ENCODE measurements at places on chromosomes 5 and 9.

- DNase-seq: no peak
Measured at GRCh38 chr9:112283582-112284253, 49.7 kb downstream of the PTBP3 start.

- DNase-seq: no peak
Measured at GRCh38 chr9:128705051-128705965, 3.0 kb downstream of the PKN3 start.

DNA sequence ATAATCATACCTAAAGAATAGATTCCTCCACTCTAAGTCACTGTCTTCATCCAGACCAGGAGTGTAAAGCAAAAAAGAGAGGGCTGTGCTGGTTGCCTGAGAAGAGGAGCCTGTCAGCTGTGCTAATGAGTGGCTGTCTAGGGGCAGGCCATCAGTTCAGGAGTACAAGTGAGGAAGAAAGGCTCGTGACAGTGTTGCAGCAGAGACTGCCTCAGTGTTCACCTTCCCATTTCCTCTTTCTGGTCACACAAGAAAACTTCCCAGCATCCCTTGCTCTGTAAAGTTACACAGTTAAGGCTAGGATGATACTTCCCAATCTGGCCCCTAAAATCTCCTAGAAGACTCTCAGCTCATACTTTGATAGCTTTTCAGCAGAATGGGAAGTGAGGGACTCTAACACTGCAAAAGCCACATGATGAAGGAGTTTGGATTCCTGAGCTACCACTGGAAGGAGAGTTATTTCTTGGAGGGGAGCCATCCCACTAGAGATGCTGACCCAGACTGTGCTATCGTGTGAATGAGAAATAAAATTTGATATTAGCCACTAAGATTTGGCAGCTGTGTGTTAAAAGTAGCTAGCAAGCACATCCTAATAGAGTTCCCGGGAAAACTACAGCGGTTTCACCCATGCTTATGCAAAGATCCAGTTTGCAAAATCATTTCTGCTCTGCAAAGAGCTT lies 67.1 kb downstream of the ADAMTS12 start:
- no peak for DNase-seq

DNA sequence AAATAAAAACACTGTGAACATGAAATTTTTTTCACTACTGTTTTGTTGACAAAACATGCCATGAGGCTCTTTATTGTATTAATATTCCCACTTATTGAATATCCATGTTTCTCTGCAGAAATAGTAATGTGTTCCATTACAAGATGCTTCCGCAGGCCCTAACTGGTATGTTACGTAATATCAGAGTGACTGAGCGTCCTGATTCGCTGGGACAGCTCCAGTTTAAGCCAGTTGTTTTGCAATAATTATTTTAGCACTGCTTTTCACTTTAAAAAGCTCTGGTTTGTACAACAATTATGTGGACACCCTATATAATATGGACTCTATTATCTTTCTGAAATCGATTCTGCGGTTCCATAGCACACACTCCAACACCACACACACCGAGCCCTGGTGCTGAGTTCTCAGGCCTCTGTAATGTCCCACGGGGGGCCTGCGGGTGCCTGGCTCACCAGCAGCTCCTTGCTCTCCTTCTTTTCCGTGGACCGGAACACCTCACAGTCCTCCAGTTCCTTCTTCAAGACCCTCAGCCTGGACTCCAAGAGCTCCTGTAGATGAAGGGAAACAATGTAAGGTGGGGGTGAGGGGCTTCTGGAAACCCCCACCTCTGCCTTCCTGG lies 1.8 kb downstream of the TRIM7 start:
- no peak for DNase-seq

DNA sequence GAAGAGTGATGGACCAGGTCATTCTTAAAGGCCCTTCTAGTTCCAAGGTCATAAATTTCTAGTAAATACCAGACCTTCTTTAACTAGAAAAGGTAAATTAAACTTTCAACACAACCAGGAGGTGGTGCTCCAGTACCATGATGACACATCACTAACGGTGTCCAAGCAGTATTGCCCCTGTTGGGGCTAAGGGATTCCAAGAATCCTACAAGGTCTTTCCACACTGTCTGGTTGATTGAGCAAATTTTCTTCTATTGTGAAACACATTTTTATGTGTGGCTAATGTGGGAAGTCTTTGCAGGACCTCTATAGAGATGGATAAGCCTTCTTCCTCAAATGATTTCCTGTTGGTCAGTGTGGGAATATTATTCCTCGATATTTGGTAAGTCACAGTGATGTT lies 459.6 kb upstream of the PAPPA start:
- DNase-seq: no peak

DNA sequence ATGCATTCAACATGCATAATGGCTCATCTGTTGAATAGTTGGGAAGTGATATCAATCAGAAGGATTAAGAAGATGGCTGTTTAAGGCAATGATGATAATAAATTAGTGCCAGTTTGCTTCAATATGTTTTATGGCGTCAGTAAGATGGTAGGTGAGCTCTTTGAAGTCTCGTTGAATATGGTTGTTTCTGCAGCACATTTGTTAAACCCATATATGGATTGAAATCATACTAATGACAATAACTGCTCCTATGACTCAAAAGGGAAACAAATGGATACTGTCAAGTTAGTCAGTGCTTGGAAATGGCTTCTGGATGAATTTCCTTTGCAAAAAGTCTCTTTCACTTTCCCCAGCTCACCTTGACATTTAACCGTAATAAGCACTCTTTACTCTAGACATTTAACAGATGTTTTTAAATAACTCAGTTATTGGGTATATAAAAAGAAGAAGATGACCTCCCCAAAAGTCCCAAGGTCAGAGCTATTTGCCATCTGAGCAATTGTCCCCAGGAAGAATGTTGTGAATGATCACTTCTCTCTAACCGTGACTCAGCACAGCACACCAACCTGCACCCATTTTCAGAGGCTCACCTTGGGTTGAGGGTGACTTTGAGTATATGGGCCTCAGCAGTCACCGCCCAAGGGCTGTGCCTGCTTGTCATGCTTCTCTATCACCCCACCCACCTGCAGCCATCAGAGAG lies 133.4 kb downstream of the GRIA1 start:
- DNase-seq: no peak

DNA sequence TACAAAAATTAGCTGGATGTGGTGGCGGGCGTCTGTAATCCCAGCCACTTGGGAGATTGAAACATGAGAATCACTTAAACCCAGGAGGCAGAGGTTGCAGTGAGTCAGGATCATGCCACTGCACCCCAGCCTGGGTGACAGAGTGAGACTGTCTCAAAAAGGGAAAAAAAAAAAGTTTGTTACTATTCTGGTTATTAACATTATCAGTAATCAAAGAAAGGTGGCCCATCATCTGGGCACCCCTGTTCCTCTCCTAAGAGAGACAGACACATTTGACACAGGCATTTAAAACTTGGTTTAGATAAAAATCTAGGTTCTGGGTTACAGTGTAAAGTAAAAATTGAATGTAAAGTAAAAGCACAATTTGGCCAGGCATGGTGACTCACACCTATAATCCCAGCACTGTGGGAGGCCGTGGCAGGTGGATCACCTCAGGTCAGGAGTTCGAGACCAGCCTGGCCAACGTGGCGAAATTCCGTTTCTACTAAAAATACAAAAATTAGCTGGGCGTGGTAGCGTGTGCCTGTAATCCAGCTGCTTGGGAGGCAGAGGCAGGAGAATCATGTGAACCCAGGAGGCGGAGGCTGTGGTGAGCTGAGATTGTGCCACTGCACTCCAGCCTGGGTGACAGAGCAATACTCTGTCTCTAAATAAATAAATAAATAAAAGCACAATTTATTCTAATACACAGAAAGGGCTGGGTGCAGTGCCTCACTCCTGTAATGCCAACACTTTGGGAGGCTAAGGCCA lies 16.7 kb upstream of the PHYHD1 start:
- no peak for DNase-seq

GRCh38 chr9:83449983-83450382 lies 88.2 kb downstream of the FRMD3 start:
- no peak for DNase-seq

- DNase-seq: no peak
Measured at GRCh38 chr5:110753600-110753999, 14.8 kb downstream of the SLC25A46 start.

DNA sequence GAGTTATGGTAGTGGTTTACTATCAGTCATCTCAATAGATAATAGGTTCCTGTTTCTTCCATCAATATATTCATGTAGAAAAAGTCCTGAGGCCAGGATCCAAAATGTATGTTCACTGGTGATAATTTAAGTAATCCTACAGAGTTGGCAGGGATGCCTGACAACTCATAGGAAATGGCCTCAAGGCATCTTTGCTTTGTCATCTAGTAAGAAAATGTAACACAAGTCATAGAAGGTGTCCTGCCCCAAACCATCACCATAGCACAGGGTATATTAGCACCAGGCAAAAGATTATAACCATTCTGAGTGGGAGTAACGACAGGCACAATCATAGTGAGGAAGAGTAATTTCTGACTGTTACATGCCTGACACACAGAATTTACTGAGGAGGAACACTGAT lies 257.0 kb downstream of the TMEM167A start:
- DNase-seq: no peak

DNA sequence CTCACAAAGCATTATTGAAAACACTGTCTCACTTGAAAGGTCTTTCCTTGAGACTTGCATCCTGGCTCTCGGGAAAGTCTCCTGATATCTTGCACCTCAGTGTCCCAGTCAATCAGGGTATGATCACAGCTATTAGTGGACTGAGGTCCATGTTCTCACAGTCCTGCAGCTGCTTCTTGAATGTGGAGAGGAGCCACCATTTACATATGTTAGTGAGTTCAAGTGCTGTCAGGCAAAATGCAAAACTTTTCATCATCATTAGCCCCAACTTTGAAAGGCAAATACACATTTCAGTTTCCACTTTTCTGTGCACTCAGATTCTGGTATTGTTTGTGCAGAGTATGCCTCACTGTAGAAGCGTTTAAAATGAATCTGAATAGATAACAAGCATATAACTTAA lies 111.6 kb downstream of the SNX18 start:
- no peak for DNase-seq

DNA sequence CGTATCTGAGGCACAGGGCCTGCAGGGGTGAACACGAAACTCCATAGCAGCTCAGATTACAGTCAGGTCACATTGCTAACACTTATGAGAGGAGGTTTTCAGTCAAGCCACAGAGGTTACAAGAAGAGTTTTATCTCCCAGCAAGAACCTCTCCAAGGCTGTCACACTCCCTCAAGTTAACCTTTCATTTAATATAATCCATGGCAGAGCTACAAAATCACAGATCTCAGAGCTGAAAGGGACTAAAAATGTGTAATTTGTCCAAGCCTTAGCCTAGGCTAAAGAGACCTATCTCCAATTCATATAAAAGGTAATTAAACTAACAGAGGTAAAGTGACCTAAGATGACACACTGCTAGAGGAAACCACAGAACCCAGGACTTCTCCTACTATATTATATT lies 57.2 kb downstream of the MLANA start:
- DNase-seq: no peak

DNA sequence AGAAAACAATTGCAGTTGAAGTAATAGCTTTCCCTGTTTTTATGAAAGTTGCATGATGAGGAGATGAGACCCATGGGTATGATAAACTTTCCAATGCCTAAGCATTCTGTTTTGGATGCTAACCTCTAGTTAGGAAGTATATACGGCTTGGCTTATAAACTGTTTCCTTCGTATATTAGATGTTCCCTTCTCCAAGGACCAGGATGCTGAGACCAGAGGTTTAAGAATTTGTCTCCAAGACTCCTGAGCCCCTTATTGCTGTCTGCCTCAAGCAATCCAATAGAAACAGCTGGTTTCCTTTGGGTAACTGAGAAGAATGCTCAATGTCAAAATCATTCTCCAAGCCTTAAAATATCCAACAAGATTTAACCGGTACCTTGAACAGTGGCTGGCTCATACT lies 12.2 kb upstream of the TNC start:
- DNase-seq: no peak

DNA sequence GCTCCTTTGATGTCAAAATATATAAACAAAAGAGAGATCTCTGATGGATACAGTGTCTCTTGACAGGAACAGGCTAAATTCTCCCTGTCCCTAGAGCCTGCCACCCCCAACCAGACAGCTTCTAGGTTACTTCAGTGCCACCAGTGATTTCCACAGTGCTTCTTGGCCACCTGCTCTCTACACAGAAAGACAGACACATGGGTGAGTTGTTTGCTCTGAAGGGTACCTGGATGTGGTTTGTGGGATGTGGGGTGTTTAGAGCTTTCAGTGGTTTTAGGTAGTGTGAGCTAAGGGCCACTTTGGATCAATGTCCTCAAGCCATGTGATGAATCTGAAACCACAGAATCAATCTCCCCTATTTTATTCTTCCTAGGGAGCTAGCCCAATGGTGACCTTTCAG lies 125.4 kb downstream of the ANKRD18B start:
- DNase-seq: no peak

DNA sequence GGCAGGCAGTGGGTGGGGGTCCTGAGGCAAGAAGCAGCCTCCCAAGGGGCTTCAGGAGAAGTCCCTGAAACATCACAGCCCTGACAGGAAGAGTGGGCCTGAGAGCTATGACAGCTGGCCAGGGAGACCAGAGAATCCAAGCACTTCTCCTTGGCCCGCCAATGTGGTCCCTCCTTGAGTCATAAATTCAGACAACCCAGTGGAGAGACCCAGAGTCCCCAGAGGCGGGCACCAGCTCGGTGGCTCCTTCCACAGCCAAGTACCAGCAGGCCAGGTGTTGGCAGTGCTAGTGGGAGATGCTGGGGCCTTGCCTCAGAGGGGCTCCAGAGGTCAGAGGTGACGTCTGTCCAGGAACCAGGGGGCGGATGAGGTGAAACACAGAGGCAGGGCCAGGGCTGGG lies 1.6 kb upstream of the DOK3 start:
- no peak for DNase-seq

GRCh38 chr5:174698156-174698555 lies 26.2 kb upstream of the MSX2 start:
- no peak for DNase-seq

DNA sequence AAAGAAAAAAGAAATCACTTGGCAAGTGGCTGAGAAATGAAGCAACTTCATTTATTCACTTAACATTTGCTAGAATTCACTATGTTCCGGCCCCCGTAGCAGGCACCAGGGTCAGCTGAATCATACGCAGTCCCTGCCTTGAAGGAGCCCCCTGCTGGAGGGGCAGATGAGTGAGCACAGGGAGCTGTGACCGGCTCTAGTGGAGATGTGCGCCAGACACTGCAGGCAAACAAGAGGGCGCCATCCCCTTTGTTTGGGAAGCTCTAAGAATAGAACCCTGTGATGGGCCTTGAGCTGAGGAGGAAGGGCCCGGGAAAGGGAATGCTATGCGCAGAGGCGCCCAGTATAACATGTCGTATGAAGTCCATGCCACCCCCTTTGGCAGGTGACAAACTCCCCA lies 20.2 kb upstream of the RPL26L1 start:
- no peak for DNase-seq

Data from effector CD4-positive, alpha-beta T cell (primary cell).